NCI-H187 (cell line): ENCODE measurements at places on chromosomes 1 and 21.

- no peak for DNase-seq
Observed at GRCh38 chr1:17232759-17233661, 15.9 kb upstream of the PADI3 start.

- no peak for DNase-seq
Observed at GRCh38 chr1:233075915-233076295, 125.5 kb downstream of the NTPCR start.

DNA sequence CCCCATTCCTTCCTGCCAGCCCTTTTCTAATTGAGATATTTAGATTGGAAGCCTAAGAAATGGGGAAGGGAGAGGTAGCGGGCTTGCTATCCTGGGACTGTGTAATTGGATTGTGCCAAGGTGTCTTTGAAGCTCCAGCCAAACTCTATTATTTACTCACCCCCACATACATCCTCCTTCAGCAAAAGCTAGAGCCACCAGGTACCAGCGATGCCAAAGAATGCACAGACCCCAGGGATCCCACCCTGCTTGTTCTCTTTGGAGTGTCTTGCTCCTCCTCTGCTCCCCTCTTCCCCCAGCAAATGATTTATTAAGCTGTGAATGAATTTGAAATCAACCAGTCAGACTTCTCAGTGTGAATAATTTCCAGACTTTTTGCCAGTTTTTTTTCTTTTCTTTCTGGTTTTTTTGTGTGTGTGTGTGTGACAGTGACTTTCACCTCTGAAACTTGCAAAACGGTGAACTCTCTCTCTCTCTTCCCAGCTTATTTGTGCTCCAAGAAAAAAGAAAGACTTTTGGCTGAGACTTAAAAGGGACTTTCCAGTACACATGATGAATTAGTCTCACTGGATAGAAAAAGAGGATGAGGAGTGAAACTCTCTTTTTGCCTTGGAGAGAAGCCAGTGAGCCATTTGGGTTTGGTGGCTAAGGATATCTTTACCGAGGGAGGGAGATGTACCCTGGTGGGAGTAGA, 1.8 kb downstream of the VASH2 start:
- no peak for DNase-seq

GRCh38 chr1:70438529-70438928, 27.5 kb downstream of the CTH start:
- no peak for DNase-seq

DNA sequence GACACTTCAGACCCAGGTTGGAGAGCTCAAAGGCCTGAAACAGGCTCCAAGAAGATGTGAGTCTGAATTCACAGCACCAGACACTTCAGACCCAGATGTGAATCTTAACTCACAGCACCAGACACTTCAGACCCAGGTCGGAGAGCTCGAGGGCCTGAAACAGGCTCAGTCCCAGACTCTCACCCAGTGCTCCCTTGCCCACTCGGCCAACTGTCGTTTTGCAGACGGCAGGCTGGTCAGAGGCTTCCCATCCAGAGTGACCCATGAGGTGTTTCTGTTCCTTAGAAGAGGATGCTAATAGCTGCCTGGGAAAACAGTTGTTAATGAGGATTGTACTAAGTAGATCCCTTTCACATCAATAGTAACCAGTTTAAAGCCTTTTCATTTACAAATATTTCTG, 88.4 kb downstream of the ADARB1 start:
- no peak for DNase-seq

GRCh38 chr1:179119513-179119912, 37.6 kb downstream of the TOR3A start:
- DNase-seq = no peak
